ENCODE measurements at places on chromosomes 12 and 14.

DNA sequence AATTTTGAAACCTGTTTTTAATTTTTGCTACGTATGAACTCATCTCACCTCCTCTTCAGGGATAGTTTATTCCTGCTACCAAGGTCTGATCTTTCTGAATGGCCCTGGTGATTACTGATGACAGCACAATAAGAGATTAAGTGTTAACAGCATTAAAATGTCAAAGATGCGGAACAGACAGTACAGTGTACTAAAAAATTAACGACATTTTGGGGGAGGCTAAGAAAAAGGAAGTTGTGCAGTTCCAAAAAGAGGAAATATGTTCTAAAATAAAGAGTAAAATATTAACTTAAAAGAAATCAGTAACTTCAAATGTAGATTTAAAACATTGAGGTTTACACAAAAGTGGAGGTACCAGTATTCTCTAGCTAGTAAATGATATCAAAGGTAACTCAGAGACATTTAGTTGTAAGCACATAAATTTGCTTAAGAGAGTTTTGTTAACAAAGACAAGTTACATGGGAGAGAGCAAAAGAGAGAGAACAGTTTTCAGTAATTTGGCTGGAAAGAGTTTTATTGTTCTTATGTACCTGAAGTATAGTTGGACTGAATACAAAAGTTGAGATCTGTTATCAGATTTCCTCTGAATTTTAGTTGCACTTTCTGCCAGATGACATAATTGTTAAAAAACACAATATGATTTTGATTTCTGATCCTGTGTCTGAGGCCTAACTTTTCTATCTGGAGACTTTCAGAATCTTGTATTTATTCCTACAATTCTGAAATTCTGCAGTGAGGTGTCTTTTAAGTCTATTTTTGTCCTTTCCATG lies 4.2 kb upstream of the CLECL1 start:
- DNase-seq: no peak

GRCh38 chr12:93844164-93844784 lies 167.1 kb downstream of the CRADD start:
- no peak for DNase-seq

GRCh38 chr12:101945369-101946232 lies 68.2 kb downstream of the DRAM1 start:
- DNase-seq: peak; percentile 7

- DNase-seq: no peak
Observed at GRCh38 chr12:8157484-8158198, 826 bp downstream of the ZNF705A start.

- no peak for DNase-seq
Observed at GRCh38 chr12:16136219-16136988, 141.1 kb downstream of the SLC15A5 start.

- no peak for DNase-seq
Observed at GRCh38 chr12:16218234-16218633, 59.3 kb downstream of the SLC15A5 start.

DNA sequence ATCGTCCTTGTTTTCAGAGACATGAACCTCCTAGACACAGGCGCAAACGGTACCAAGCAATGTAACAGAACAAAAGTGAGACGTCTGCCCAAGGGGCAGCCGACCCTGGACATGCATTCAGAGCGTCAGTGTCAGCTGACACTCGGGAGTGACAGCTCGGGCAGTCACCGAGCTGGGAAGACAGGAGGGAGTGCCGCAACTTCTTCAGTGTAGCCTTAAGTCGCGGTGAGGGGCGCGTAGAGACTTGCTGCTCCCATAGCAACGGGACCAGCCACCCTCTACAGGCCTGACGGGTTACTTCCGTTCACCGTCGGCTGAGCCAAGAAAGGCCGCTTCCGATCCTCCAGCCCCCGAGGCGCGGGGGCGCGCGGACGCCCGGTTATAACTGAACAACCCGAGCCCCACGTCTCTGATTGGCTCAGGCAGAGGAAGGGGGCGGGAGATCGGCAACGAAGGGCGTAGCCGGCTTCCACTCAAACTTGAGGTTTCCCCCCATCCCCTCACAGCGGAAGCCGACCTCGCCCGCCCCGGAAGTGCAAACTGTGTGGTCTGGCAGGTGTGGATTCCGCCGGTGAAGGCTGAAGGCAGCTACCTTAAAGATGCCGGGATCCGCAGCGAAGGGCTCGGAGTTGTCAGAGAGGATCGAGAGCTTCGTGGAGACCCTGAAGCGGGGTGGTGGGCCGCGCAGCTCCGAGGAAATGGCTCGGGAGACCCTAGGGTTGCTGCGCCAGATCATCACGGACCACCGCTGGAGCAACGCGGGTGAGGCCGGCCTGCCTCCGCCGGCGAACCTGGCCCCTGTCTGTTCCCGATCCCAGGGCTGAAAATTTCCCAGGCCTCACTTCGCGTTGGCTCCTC lies at the start of gene EIF2B2:
TSS of gene EIF2B2 (plus strand) at position 530 of the 858 bp plus-strand sequence. CDS start at position 600, 70 bp downstream.
- DNase-seq: peak; percentile 95

DNA sequence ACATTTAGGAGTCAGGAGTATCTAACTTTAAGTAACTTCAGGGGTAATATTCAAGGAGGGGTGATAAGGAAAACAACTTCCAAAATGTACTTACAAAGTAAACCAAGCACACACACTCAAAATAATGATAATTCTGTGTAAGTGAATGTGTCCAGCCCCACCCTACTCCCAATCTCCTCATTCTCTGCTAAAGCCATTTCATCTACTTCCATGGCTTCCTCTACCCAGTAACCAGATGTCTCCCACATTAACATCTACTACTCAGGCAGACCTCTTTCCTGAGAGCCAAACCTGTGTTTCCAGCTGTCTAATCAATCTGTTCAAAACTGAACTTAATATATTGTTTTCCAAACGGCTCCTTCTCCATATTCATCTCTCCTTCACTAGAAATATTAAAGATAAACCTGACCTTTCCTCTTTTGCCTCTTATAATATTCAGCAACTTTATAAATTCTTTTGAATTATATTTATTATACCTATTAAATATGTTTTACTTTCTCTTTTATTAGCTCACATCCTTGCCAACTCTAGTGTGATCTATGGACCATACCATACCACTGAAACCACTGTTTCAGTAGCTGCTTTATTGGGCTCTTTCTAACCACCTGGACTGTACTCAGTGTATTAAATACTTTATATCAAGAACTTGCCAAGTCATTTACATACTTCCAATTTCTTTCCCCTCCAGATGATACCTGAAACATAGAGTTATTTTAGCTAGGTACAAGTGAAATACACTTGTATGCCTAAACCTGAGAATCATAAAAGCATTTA lies 170.7 kb downstream of the PPFIA2 start:
- DNase-seq: no peak

DNA sequence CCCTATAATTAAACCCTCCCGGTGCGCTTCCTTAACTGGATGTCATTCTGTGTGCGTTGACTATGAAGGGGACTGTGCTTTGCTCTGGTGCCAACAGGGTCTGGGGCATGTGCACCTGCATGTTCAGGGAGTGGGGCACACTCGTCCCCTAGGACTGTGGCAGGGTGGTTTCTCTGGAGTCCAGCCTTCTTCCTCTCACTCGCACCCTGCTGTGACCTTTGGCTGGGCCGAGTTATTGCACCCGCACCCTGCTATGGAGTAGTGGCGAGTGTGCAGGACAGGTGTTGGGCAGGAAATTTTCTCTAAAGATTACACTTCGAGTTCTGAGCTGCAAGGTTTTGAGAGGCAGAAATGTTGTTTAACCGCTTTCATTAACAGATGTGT lies 138.9 kb downstream of the PLXNC1 start:
- DNase-seq: no peak

- no peak for DNase-seq
Observed at GRCh38 chr12:95185072-95185471, 32.2 kb downstream of the FGD6 start.

- DNase-seq: no peak
Observed at GRCh38 chr12:51689983-51690382, 99.0 kb downstream of the SCN8A start.

- no peak for DNase-seq
Observed at GRCh38 chr12:114743289-114743688, 59.3 kb upstream of the TBX3 start.

- no peak for DNase-seq
Observed at GRCh38 chr14:103301512-103302354, 32.3 kb upstream of the EIF5 start.

DNA sequence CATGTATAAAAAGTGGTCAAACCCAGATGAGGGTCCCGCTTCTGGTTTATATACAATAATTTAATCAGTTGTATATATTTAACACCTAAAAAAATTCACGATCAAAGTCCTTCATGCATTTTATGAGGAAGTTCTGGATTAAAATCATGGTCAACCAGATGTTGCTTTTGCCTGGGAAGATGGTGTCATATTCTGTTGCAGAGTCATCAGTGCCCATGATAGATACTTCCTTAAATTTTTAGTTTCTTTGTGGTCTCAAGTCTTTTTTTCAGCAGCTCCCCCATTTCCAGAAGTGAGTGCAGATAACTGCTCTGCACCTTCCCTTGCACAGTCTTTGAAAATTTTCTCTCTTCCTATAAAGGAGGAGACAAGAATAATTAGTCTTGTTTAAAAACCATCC lies 16.1 kb downstream of the ERP29 start:
- no peak for DNase-seq

DNA sequence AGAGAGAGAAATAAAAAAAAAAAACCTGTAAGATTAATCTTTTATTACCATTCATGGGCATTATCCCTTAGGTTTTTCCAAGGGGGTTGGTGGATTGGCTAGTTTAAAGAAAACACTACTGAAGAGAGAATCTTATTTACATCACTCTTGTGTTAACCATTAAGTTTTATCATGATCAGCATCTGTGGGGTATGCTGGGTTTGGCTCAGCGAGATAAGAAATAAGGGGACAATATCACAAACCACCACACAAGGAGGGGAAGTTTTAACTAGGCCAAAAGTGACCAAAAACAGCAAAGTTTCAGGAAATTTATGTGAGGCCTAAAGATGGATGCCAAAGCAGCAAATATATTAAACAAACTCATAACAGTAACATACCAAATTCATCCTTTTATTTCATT lies 548.6 kb downstream of the SLC16A7 start:
- DNase-seq: no peak

DNA sequence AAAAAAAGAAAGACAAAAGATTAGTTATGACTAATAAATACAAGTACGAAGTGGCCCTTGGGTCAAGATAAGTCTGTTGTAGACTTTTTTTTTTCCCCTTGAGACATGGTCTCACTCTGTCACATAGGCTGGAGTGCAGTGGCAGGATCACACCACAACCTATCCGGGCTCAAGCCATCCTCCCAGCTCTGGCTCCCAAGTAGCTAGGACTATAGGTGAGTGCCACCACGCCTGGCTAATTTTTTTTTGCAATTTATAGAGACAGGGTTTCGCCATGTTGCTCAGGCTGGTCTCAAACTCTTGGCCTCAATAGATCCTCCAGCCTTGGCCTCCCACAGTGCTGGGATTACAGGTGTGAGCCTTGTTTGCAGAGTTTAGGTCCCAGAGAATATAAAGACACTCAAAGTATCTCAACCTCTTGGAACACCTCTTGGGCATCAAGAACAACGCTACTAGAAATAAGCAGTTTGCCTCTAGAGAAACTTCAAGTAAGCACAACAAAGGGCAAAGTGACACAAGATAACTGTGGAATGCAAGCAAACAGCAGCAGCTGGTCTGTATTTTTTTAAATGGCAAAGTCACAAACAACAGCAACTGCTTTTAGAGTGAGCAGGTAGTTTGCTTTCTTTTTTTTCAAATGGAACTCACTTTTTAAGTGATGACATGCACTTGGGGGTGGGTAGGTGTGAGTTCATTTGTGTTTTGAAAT lies 3.9 kb upstream of the MDM2 start:
- DNase-seq: no peak

- DNase-seq: no peak
Observed at GRCh38 chr14:103247169-103247606, 86.8 kb upstream of the EIF5 start.

DNA sequence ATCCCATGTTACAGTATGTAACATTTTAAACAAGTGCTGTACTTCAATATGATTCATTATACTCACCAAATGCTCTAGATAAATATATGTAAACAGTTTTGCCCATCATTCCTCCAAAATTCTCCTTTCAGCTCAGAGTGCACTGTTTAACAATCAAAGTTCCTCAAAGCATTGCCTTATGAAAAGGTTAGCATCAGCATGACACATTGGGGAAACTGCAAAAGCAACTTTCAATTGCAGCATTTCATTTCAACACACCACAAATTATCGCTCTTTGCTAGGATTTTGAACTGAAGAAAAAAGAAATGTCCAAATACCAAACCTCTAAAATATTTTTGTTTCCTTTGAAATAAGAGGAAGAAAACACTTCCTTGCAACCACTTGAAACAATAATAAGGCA lies 413.2 kb downstream of the FLRT2 start:
- DNase-seq: no peak

GRCh38 chr12:54749191-54749818 lies 101.1 kb upstream of the DCD start:
- peak; percentile 68 for DNase-seq

DNA sequence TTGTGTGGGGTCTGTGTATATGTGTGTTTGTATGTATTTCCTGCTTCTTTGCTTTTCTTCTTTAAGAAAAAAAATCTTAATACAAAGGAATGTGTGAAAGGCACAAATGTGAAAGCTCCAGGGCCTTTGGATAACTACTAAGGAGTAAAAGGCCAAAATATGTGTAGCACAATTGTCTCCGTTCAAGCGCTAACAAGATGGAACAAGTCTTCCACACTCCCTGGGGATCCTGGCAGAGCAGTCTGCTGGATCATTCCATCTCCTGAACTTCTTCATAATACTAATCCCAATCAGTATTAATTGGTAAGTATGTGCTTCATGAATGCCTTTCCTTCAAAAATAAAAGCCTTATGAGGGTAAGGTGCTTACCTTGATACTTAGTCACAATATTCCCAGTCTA lies 462.5 kb upstream of the TBX3 start:
- DNase-seq: no peak

DNA sequence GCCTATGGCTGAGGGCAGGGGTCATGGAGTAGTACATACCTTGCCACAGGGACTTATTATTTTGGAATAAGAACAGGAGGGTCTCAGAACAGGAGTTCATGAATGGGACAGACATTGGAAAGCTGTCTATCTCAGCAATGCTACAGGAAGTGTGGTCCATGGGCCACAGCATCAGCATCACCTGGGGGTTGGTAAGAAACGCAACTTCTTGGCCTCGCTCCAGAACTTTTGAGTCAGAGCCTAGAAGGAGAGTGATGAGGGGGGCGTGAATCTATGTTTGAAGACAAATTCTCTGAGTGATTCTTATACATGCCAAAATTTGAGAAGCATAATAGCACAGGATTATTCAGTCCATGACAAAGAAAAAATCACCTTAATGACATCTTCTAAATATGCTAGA lies 156.6 kb downstream of the RPAP3 start:
- no peak for DNase-seq

DNA sequence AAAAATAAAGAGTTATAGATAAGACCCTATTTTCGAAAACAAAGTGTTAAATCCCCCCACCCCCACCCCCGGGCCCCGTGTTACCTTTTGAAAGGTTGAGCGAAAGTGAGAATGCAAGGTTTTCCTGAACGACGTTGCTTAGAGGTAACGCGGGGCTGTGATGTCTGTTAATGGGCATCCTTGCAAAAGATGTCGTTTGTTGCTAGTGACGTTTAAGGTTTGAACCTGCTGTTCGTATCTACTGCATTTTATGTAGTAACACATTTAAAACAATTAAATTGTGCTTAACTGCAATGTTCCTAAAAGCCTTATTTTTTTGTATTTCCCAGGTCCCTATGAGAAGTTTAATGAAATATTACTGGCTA lies 1.2 kb downstream of the CPSF6 start:
- DNase-seq: no peak

Data from NCI-H1092 treated with DMSO at 0.1 percent for 48 hours (cell line).